Stimulated activated CD4-positive, alpha-beta T cell treated with anti-CD3 and anti-CD28 coated beads, Interleukin-1b, Interleukin-23, amount 100 ng/mL, for 1 hour (primary cell): ENCODE measurements at places on chromosomes 6 and 20.

GRCh38 chr6:125112934-125113333 lies 40.6 kb upstream of the TPD52L1 start:
- no peak for DNase-seq

DNA sequence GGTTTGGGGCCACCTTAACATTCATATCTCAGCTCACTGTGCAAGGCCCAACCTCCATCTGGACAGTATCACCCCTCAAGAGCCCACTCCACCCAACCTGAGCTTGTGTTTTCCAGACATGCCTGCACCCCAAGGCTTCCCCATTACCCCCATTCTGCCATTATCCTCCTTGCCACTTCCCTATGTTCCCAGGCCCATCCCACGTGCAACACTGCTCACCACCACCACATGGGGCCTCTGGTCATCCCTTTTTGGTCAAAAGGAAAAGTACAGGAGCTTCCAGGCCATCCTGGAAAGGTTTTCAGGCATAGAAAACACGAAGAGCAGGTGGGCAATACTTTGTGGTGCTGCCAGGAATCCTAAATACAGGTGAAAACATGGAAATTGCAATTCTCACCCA lies 140.3 kb downstream of the SYNDIG1 start:
- DNase-seq = no peak

GRCh38 chr6:110949679-110950285 lies 8.7 kb upstream of the GTF3C6 start:
- DNase-seq = no peak

DNA sequence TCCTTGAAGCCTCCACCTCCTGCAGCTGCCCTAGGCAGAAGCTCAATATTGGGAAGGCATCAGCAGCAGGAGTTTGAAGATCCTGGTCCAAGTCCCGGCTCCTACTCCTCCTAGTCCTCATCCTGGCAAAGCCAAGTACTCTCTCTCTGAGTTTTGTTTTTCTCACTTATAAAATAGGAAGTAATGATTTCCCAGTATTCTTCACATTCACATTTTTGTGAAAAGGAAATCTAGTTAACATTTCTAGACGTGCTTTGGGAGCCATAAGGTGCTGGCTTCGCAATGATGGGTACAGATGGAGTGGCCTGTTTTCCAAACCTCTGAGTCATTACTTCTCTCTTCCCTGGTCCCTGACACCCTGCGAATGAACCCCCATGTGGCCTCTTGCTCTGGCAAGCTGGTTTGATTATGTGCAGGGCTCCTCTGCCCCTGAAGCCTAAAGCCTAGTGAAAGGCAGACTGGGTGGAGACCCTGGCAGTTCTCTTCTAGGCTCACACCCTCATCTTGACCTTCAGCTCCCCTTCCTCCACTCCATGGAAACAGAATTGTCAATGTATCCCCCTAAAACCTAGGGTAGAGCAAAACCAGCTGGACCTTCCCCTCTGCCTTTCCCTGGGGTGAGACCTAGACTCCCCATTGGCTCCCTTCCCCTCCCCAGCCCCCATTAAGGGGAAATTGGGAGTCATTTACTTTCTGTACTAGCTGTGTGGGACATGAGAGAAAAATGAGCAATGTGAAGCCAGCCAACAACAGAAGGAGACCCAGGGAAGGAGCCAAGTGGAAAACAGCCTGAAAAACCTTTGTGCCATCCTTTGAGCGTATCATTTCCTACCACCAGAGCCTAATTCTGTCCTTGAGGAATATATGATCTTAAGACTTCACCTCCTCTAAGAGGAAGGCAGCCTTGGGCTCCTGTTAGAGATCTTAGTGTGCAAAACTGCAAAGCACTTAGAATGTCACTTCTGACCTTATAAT lies 158.4 kb downstream of the UST start:
- DNase-seq = no peak

GRCh38 chr20:48066851-48067250 lies 281.6 kb upstream of the SULF2 start:
- DNase-seq = no peak

DNA sequence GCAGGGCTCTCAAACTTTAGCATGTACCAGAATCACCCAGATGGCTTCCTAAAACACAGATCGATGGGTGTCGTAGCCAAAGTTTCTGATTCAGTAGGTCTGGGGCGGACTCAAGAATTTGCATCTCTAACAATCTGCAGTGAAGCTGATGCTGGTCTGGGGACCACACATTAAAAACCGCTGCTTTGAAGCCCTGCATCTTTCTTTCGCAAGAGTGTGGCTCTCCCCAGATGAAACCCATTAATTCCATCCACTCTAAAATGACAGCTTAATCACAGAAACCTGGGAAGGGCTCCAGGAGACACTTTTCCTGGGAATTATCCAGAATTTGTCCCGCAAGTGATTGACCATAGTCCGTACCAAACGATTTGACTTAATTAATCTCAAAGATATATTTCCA lies 319.8 kb upstream of the PLCB4 start:
- no peak for DNase-seq

DNA sequence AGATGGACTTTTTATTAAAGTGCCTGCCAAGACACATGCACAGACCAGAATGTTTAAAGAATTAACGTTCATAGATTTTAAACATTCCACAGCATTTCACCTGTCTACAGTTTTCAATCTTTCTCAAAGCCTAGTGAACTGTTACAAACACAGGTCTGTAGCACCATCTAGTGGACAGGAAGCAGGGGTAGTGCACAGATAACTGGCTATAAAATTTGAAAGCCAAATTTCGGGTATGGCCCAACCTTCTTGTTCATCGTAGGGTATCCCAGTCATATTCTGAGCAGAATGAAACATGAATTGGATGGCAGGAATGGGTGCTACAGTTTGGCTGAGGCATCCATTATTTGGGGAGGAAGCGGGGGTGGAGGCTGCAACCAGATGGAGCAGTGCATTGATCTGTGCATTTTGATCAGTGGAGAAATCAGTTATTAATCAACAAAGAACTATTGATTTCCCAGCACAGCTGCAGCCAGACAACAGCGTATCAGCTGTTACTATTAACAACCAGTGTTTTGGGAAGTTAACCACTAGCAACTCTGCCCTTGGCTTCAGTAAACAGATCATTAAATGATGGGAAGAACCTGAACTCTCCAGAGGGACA lies 56.1 kb upstream of the B3GAT2 start:
- DNase-seq = no peak

DNA sequence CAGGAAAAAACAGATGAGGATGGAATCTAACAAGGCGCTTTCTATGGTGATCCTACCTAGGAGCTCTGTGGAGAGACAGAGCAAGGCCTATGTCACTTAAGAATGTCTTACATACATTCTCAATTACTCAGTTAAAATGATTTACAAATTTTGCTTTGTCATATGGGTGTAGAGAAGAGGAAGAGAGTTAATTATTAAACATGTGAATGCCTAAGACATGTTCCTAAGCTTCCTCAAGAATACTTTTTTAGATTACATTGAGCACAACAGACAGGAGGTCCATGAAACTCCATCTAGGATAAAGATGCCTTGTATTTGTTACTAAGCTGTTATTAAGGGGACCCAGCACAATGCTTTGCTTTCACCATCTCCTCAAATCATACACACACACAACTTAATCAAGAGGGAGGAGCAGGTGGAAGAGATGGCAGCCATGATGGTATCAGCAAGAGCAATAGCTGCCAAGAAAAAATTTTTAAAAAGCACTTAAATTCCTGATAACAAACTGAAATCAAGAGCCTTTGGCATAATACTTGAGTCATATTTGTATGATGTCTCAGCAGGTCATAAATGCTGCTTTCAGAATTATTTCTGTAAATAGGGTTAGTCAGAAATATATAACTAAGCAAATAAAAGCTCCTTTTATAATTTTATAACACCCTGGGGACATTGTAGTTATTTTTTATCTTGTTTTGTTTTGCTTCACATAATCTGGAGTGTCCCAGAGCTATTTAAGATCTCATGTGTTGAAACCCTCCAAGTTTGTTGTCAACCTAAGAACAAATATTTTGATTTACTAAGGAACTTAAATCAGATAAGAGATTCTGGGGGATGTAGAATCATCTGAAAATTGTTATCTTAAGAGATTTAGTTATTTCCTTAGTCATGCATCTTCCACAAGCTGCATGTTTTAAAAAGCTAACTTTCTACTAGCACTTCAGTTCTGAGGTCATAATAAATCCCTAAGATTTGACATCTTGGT lies 70.0 kb upstream of the CD2AP start:
- no peak for DNase-seq

DNA sequence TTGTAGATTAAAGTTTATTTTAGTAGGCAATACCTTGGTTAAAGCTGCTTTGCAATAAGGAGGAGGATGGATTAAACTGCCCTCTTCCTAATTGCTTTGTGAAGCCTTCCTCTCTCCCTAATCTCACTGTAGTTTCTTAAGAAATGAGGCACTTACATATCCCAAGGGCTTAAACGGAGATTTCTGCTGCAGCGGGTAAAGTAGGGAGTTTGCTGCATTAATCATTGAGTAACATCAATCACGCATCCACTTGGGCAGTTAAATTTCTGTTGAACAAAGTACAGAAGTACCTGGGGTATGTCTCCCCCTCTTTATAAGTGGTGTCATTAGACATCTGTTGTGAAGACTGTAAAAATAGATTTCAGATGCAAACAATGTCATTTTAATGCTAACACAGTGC lies 29.5 kb upstream of the ARID1B start:
- DNase-seq = no peak

DNA sequence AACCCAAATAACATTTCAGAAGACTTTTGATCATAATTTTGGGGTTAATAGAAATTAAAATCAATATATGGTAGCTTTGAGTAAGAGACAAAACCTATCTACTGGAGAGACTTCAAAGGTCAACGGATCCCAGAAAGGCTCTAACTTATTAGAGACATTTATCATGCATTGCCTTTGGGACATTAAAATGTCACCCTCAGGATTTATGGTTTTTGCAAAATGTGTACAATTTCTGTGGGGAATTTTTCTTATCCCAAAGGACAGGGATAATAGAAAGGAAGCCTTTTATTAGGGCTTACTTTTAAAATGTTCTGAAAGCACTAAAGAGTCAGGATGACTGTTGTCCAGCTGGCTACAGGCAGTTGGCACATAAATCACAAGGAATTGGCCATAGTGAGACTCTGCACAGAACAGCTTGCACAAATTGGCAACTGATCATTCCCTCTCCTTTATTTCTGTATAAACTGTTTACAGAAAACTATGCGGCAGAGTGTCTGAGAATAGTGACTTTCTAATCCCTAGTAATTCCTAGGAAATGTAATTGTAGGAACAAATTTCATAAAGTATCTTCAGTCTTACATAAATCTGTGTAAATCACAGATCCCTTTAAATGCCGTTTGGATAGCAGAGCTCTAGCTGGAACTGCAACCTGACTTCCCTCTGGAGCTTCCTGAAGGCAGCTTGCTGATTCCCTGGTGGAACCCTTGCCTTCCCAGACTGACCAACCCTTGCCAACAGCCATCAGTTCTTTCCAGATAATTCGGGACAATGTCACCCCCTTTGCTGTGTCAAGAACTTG lies 201.1 kb upstream of the PREP start:
- DNase-seq = no peak

GRCh38 chr6:129795261-129795660 lies 65.9 kb downstream of the TMEM244 start:
- no peak for DNase-seq

- no peak for DNase-seq
Observed at GRCh38 chr6:96784650-96785049, 52.6 kb downstream of the GPR63 start.

DNA sequence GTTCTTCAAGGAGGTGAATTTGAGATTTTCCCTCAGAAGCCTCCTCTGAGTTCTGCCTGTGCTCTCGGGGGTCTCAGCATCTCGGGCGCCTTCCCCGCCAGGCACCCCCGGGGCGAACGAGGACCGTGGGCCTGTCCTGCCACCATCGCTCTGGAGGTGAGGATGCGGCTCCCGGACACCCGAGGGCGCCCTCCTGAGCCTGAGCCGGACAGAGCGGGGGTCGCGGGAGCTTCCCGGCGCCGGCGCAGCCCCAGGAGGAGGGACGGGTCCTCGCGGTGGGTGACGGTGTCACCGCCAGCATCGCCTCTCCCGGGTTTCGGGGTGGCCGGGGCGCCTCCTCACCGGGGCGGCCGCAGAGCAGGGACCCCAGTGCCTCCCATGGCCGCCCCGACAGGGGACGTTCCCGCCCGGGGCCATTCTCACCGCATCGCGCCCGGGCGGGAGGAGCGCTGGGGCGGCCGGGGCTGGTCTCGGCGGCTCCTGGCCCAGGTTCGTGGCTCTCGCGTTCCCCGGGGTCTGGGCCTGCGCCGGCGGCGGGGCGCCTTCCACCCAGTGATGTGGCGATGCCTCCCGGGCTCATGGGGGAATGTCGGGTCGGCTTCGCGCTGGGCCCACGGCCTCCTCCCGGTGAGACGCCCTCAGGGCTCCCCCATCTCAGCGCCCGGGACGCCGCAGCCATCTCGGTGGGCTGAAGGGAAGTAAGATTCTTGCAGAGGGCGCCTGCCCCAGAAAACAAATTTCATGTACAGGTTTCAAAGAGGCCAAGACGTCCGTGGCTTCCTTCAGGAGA lies 210.5 kb downstream of the ERMARD start:
- DNase-seq = no peak

GRCh38 chr20:57558614-57559288 lies 2.2 kb upstream of the PCK1 start:
- DNase-seq = no peak
